ENCODE measurements at places on chromosomes 5 and 9.

DNA sequence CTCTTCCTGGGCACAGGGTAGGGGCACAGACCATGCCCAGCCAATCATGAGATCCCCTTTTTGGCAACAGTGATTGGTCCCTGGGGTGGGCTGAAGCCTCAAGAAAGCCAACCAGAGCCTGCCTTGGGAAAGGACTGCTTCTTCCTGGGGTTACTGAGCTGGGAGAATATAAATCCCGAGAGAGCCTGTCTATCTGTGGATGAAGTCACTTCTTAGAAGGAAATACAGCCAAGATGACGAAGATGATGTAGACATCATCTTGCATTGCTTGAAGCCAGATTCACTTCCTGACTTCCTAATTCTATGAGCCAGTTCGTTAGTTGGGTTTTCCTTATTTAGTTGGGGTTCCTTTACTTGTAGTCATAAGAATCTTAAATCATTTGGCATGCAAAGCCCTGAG is 50.1 kb upstream of the PWWP2A start:
- H3K27ac ChIP-seq: peak overlapping the region; percentile 23
- no peaks in the 10 kb centered on the region for H3K27me3 ChIP-seq
- no peak overlapping the region for H3K4me3 ChIP-seq
- H3K36me3 ChIP-seq: no peaks in the 10 kb centered on the region

GRCh38 chr9:35976726-35977125 is 18.8 kb upstream of the OR2S2 start:
- H3K4me1 ChIP-seq: no peaks in the 10 kb centered on the region
- peaks cover 3% of the 10 kb centered on the region for H3K27me3 ChIP-seq
- H3K27ac ChIP-seq: no peak overlapping the region
- no peak for DNase-seq
- no peak overlapping the region for H3K4me3 ChIP-seq
- H3K36me3 ChIP-seq: no peaks in the 10 kb centered on the region

DNA sequence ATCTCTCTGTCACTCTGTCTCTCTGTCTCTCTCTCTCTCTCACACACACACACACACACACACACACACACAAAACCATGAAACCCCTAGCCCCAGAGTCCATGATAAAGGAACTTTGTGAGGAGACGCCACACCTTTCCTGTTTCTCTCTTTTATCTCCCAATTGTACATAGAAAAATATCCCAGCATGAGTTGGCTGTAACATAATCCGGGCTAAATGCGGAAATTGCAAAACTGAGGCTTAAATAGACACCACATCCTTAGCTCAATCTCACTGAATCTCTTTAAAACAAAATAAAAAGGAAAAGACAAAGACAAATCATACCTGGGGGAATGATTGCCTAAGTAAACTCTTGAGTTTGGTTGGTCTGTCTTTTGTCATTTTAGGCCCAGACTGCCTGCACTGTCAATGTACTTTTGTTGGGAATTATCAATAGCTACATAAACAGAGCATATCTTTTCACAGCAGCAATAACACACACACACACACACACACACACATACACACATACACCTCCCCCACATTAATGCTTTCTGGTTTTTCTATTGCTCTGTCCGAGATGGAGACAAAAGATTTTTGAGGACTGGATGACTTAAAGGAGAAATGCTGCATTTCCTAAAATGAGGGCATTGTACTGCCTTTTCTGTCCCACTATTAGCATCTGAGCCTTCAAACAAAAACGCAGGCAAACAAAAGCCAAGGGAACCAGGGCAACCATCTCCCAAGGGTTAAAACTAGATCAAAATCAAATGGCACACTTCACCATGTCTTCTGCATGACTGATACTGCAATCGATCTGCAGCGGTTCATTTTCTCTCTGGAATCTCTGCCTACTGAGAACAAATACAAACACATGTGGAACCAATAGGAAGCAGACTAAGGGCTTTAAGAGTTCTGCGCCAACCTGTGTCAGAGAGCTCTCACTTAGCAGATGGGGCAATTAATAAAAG is 321.5 kb downstream of the NFIB start:
- H3K27me3 ChIP-seq: no peaks in the 10 kb centered on the region
- H3K4me3 ChIP-seq: no peak overlapping the region
- no peak for DNase-seq
- H3K36me3 ChIP-seq: no peaks in the 10 kb centered on the region

DNA sequence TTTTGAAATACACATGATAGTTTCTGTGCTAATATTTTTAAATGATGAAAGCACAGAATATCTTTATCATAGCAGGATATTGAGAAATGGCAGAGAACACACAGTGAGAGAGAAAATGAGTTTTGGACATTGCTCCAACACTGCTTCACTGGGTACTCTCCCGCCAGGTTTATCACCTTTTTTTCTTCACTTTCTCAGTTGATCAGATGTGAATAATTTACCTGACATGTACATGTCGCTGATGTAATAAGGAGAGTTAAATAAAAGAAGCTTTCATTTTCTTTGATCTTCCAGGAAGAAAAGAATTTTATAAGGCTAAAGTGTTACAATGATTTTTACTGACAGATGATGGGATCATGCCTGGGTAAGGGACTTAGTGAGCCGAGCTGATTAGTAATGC is 134.5 kb downstream of the ALDH1A1 start:
- peaks cover 2% of the 10 kb centered on the region for H3K27me3 ChIP-seq
- H3K4me1 ChIP-seq: peaks cover 1% of the 10 kb centered on the region
- no peaks in the 10 kb centered on the region for H3K36me3 ChIP-seq
- no peak overlapping the region for H3K27ac ChIP-seq
- H3K4me3 ChIP-seq: no peak overlapping the region

DNA sequence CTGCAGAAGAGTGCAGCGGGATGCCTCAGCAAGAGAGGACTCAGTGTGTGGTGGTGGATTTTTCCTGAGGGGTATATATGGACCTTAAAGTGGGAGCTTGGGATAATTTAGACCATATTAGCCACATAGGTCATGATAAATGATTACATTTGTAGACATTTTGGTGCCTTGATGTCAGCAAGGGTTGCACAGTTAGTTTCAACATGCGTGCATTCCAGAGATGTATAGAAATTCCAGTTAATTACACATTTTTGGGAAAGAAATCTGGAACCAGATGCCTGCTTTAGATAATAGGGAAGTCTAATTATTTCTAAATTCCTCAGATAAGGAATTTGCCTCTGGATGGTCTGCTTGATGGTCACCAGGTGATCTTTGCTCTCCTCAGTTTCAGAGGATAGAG is 440.6 kb upstream of the PAPPA start:
- H3K4me1 ChIP-seq: no peaks in the 10 kb centered on the region
- H3K36me3 ChIP-seq: no peaks in the 10 kb centered on the region
- no peaks in the 10 kb centered on the region for H3K27me3 ChIP-seq

DNA sequence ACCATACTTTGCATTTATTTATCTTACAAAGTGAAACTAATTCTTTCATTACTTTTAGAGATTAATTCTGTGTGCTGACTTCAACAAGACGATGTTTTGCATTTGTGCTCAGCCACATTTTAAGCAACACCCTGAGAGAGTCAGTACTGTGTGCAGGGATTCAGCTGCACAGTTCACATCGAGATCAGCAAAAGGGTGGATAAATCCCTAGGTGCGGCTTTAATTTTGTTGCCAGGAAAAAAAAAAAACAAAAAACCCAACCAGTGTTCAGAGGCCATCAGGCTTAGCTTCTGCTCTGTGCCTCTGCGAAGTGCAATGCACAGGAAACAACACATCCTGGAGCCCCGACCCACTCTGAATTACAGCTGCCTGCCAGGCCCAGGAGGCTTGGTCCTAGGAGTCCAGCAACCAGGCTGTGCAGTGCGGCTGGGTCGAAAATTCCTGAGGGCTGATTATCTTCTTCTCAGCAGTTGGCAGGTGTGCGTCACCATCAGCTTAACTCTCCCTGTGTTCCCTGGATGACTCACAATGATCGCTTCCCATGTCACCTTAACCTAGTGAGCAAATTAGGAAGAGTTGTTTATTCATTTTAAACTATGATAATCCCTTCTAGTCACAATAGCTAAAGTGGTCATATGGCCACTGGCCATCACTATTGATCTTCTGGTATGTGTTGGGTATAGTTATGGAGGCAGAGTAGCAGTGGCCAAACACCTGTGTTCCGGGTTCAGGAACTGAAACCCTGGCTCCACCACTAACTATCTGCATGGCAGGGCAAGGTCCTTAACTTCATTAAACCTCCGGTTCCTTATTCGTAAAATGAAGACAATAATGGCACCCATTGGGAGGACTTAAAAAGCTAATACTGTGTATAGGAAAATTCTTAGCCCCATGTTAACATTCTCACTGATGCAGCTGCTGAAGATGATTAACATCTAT is 31.2 kb upstream of the NDUFB6 start:
- no peaks in the 10 kb centered on the region for H3K4me1 ChIP-seq
- no peaks in the 10 kb centered on the region for H3K36me3 ChIP-seq
- no peak overlapping the region for H3K27ac ChIP-seq
- no peak overlapping the region for H3K4me3 ChIP-seq
- DNase-seq: no peak

Measured in aorta (tissue), 5 donors.